Uterus (tissue), 4 donors: ENCODE measurements at places on chromosomes 5 and 9. TPM values are rescaled to one million over a fixed set of nuclear protein-coding genes. Genes with fewer than 3 reads are reported as not detected.

Gene PCDHGA3
- total RNA-seq, result 6.2 TPM

Gene PCDHB8
- under 0.01 TPM for total RNA-seq

GRCh38 chr9:4197548-4197947 is 102.3 kb downstream of the GLIS3 start:
- no peak for DNase-seq
- no peaks in the 10 kb centered on the region for H3K4me1 ChIP-seq
- H3K4me3 ChIP-seq, result no peak overlapping the region
- no peak overlapping the region for H3K27ac ChIP-seq
- no peaks in the 10 kb centered on the region for H3K27me3 ChIP-seq

DNA sequence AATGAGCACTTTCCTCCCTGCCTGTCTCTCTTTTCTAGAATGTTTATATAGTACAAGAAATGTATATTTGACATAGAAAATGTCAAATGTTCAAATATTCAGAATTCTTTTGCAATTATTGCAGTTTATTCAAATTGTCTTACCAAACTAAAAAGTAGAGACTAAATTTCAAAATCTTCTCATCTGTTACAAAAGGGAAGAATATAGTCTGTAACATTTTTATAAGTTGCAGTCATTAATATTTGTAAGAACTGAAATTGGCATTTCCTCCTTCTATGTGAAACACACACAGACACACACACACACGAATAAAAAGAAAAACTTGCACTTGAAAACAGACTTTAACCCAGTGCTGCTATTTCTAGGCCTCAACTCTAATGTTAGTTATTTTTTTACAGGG is 56.4 kb downstream of the NR3C1 start:
- DNase-seq, result no peak
- no peaks in the 10 kb centered on the region for H3K4me1 ChIP-seq
- H3K27ac ChIP-seq, result no peak overlapping the region
- H3K4me3 ChIP-seq, result no peak overlapping the region
- H3K27me3 ChIP-seq, result no peaks in the 10 kb centered on the region

Gene EQTN
- 2.8 TPM for total RNA-seq

DNA sequence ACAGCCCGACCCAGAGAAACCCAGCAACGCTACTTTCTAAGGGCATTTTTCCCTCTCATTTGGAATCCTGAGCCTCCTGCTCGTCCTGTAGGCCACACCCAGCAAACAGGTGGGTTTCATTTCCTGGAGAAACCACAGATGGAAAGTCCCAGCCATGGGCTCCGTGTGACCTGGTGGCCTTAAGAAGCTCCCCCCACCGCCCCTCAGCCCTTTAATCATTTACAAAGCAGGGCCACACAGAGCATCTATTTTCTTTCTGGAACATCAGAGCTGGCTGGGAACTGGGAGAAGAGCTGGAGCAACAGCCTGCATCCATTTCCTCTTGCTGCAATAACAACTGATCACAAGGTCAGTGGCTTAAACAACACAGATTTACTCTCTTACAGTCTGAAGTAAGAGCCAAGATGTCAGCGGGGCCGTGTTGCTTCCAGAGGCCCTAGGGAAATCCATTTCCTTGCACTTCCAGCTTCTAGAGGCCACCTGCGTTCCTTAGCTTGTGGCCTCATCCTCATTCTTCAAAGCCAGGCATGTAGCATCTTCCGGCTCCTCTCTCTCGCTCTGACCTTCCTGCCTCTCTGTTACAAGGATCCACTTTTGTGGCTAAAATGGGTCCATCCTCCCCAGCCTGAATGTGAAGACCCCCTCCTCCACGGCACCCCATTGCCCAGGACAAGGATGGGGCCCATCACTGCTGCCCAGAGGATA is 40.5 kb downstream of the C9orf50 start:
- no peak for DNase-seq
- H3K27ac ChIP-seq, result no peak overlapping the region

DNA sequence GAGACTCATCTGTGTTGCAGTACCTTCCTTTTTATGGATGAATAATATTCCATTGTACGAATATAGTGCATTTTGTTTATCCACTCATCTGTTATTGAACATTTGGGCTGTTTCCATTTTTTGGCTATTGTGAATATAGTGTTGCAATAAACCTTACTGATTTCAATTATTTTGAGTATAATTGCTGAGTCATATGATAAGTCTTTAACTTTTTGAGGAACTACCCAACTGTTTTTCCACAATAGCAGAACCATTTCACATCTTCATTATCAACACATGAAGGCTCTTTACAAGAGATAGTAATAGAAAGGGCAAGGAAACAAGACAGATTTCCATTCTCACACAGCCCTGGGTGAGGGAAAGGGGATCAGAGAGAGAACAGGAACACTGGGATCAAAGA is 329.2 kb downstream of the RAB3C start:
- H3K27me3 ChIP-seq, result no peaks in the 10 kb centered on the region
- H3K4me3 ChIP-seq, result no peak overlapping the region
- no peaks in the 10 kb centered on the region for H3K36me3 ChIP-seq
- no peak for DNase-seq
- H3K4me1 ChIP-seq, result no peaks in the 10 kb centered on the region
- no peak overlapping the region for H3K27ac ChIP-seq

GRCh38 chr9:4979239-4979638 is 5.8 kb upstream of the JAK2 start:
- H3K4me1 ChIP-seq, result no peaks in the 10 kb centered on the region
- H3K27ac ChIP-seq, result peak overlapping the region; percentile 72
- H3K4me3 ChIP-seq, result no peak overlapping the region

DNA sequence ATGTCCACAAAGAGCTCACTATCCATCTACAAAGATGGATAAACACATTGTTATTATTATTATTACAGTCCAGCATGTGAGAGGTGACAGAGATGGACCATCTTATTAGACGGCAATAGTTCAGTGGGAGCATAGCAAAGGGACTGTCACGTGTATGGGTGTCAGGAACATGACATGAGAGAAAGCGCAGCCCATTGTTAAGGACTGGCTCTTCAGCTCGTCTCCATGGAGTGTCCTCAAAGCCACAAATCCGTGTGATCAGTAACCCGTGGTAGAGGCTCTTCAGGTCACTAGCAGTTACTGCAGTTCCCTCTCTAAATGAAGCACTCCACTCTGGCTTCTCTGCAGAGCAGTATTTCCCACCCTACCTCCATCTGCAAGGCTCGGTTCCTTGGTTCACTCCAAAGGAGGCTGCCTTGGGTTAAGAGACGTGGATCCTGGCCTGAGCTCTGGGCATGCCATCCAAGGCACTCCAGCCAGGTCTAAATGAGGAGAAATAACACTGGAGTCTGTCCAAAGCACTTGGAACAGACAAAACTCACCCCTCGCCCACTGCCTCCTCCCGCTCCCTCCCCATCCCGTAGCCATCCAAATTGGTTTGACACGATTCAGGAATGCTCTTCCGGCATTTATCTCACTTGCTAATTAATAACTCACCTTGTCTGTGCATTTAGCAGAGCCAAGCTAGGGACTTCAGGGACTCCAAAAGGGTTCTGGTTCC is 122.3 kb upstream of the WWC1 start:
- H3K36me3 ChIP-seq, result no peaks in the 10 kb centered on the region
- H3K27ac ChIP-seq, result no peak overlapping the region
- DNase-seq, result no peak

DNA sequence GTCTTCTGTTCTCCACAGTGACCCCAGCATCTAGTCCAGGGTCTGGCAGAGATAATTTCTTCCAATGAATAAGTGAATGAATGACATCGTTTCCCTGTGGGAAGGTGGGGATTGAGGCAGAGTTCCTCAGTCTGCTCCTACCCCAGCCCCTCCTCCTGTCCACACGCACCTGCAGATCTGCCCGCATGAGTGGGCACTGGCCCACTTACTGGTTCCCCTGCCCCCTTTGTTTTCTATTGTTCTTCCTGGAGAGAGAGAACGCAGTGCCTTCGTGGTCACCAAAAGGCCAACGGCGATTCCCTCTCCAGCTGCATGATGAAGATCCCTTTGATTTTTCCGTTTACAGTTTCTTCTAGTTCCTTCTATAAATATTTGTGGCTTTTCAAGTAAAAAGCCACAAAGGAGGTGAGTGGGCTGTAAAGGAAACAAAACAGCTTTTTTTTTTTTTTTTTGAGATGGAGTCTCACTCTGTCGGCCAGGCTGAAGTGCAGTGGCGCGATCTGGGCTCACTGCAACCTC is 5.8 kb upstream of the FPGS start:
- no peak overlapping the region for H3K4me3 ChIP-seq
- no peaks in the 10 kb centered on the region for H3K27me3 ChIP-seq
- peak overlapping the region; percentile 16 for H3K27ac ChIP-seq
- DNase-seq, result no peak
- H3K36me3 ChIP-seq, result no peaks in the 10 kb centered on the region
- peaks cover 3% of the 10 kb centered on the region for H3K4me1 ChIP-seq

Gene PCDHGA10
- 11.2 TPM for total RNA-seq

Gene NAIP
- total RNA-seq, result 10.3 TPM

- H3K36me3 ChIP-seq, result no peaks in the 10 kb centered on the region
- no peaks in the 10 kb centered on the region for H3K4me1 ChIP-seq
- H3K4me3 ChIP-seq, result no peak overlapping the region
- no peak for DNase-seq
- no peaks in the 10 kb centered on the region for H3K27me3 ChIP-seq
- no peak overlapping the region for H3K27ac ChIP-seq
These were observed 45.5 kb upstream of the LRRC14B start for GRCh38 chr5:145585-146323.

Gene SHOC1
- 1.0 TPM for total RNA-seq

Gene HABP4
- 4.1 TPM for total RNA-seq

Gene CDKN2B-AS1
- 1.8 TPM for total RNA-seq

Gene AQP7
- total RNA-seq, result not detected

GRCh38 chr9:109894921-109895758 is 115.1 kb downstream of the PALM2AKAP2 start:
- H3K4me3 ChIP-seq, result no peak overlapping the region
- H3K36me3 ChIP-seq, result no peaks in the 10 kb centered on the region
- H3K27me3 ChIP-seq, result no peaks in the 10 kb centered on the region
- no peak for DNase-seq

- H3K4me3 ChIP-seq, result no peak overlapping the region
- H3K27ac ChIP-seq, result no peak overlapping the region
- H3K4me1 ChIP-seq, result no peaks in the 10 kb centered on the region
- H3K27me3 ChIP-seq, result no peaks in the 10 kb centered on the region
These were observed 138.4 kb downstream of the EFNA5 start for GRCh38 chr5:107532169-107532878.

Gene MCIDAS
- not detected for total RNA-seq
